ENCODE measurements at places on chromosomes 2 and 18.

DNA sequence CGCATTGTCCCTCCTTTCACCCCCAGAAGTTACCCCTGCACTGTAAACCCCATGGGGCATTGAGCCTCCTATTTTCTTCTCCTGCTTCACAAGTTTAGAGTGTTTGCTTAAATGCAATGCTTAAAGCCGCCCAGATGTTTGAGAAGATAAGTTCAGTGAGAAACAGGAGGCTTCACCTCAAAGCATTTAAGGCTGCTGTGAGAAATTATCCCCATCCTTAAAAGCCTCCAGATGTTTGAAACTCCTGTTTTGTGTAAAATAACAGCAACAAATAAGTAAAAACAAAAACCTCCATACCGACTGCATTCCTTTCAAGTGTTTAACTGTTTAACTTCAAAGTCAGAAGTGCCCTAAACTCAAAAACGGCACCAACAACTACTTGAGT, 81.8 kb downstream of the RTP5 start:
- no peak for DNase-seq

DNA sequence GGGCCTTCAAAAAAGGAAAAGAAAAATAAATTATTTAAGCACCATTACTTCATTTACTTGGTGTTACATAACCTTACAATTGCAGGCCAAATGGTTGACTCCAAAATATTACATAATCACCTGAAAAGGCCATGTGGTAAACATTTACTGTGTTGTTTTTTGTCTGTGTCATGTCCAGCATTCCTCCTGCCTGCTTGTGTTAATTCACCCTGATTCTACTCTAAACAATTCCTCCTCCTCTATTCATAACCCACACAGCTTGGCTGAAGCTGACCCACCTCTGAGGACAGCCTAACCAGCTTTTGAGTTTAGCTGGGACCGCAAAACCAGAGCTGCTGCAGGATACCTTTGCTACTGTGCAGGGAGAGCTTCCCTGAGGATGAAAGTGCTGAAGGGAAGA, 35.4 kb downstream of the TMX3 start:
- no peak for DNase-seq

DNA sequence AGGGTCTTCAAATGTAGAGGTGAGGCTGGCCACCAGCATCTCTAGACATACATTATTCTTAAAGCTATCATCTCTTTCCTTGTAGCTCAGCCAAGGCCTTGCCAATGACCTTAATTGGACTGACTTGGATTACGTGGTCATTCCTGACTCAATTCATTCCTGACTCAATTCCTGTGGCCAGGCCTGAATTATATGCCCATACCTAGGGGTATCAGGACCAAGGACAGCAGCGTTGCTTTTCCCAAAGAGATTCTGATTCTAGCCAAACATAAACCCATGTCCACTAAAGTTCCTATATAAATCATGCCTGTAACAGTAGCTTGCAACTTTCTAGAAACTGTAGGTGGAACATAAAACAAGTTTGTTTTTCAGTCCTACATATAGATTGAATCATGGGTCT, 231.7 kb downstream of the ARL6IP6 start:
- DNase-seq: no peak

- DNase-seq: no peak
Observed at GRCh38 chr18:3478262-3478978, 28.4 kb downstream of the TGIF1 start.

Data from dermis microvascular lymphatic vessel endothelial cell (primary cell).